ENCODE measurements at places on chromosomes 6 and 20.

DNA sequence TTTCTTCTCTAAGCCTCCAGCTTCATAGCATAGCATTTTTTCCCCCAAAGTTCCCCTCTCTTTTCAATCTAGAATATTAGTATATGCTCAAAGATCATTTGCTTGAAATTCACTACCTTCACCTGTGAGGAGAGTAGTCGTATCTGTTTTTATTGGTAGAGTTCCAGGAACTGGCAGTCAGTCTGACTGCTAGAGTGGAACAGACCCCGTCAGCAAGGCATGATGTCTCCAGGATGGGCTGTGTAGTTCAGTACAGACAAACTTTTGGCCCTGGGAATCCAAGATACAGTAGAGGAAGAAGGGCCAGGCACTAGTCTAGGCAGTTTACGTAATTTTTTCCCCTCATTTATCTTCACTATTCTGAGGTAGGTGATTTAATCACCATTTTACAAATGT is 29.1 kb downstream of the RALY start:
- no peak for DNase-seq

DNA sequence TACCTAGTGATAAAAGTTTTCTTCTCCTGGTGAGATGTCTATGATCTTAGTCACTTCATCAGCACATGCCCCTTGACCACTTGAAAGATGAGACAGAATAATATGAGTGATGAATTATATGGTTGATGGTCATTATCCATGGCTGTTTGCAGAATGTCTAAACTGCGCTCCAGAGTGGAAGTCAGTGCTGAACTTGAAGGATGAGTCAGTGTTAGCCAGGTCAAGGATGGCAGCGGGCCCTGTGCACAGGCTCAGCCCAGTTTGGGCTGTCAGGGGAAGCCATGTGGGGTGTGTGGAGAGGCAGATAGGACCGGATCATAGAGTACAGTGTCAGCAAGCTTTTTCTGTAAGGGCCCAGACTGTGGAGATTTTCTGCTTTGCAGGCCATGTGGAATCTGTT is 67.2 kb upstream of the KIF25 start:
- no peak for DNase-seq

DNA sequence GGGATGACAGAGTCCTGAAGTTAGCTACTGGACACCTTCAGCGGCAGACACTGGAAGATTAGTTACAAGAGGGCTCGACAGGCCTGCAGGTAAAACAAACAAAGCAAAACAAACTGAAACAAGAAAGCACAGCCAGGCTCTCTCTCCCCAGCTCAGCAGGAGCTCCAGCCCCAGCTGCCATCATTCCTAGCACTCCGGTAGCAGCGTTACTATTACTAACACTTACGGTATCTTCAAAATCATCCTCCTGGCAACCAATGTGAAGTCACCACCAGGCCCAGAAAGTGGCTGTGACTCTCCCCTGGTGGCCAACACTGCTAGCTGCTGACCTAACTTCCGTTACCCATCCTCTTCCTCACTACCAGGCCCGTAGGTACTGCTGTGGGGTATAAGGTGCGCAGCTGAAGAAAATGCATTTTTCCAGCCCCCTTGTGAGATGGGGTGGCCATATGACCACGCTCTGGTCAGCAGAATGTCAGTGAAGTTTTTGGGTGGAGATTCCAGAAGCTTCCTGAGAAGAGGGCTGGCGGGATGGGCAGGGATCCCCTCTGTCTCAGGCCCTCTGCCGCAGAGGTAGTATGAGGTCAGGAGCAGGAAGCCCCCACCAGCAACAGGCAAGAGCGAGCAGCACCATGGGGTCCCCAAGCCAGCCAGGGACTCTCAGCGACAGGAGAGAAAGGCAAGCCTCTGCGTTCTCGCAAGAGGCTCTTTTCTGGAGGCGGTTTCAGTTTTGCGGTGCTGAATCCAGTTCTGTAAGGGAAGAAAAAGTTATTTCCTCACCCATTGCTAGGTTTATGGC is 37.4 kb upstream of the TBXT start:
- DNase-seq: no peak

- no peak for DNase-seq
Observed at GRCh38 chr6:81169166-81169565, 583.3 kb downstream of the TENT5A start.

GRCh38 chr20:50572938-50573777 is 63.0 kb downstream of the PTPN1 start:
- no peak for DNase-seq

DNA sequence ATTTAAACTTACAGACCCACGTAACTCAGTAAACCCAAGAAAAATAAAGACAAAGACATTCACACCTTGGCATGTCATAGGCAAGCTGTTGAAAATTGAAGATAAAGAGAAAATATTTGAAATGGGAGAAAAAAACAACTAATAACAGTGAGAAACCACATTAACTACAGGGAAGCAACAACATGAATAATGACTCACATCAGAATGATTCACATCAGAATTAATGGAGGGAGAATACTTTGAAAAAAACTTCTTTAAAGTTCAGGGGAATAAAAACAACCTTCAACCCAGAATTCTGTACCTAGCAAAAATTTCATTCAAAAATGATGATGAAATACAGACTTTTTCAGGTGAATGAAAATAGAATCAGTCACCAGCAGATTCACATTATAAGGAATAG is 32.9 kb upstream of the SLC22A3 start:
- DNase-seq: no peak

Data from KBM-7 (cell line).